ENCODE measurements at places on chromosomes 4 and X.

- DNase-seq: no peak
Measured at GRCh38 chrX:101395789-101396188, 5.0 kb downstream of the RPL36A start.

DNA sequence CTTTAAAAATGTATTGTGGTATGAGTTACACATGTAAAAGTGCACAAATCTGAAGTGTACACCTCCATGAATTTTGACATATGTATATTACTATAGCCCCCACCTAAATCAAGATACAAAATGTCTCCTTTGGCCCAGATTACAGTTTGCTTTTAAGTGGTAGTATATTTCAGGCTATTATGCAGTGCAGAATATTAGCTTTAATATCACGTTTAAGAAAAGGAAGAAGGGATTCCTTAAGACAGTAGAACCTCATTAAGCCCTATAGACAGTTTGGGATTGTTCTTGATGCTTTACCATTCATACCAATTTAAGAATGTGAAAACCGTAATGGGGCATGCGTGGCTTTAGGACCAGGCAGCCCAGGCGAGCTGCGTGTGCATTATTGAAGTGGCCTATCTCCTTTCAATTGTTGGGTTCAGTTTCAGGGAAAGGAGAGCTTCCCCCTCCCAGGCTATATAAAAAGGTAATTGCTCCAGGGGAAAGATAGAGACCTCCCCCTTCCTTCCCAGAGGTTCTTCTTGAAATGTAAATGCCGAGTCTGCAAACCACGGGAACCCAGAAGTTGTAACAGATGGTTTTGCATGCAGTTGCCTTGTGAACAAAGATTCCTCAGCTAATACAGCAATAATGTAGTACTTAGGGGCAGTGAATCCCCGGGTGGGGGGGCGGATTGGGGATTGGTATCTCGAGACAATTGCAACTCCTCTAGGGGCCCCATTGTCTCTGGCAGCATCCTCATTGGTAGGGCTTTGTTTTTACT, 106.1 kb downstream of the UCHL1 start:
- no peak for DNase-seq

GRCh38 chr4:106585915-106586349, 217.4 kb upstream of the GIMD1 start:
- DNase-seq: no peak

DNA sequence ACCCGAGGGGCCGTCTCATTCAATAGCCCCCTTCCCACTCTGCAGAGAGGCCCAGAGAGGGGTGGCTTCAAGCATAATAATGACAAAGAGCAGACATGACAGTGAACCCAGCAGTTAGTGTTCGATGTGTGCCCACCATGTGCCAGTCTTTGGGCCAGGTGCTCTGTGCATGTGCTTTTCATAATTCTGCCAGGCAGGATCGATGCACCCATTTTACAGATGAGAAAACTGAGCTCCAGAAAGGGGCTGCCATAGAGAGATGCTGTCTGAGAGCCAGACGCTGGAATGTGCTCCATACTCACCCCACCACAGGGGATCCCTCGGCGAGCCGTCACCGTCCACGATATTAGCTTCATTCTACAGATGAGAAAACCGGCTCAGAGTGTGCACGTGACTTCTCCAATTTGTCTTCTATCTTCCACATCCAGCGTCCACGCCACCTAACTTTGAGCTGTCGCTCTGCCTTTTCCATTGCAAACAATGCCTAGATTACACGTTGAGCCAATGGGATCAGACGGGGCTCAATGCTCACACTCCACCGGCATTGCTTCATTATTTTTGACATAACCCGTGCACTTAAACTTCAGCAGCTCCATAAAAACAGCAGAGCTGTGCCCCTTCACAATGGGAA, 8.2 kb downstream of the ADRA2C start:
- no peak for DNase-seq

- no peak for DNase-seq
Measured at GRCh38 chr4:130574215-130574614, 1478.3 kb downstream of the C4orf33 start.

GRCh38 chr4:36310216-36310615, 28.8 kb downstream of the DTHD1 start:
- DNase-seq: no peak

GRCh38 chrX:141619336-141619735, 29.8 kb downstream of the SPANXA2 start:
- no peak for DNase-seq

DNA sequence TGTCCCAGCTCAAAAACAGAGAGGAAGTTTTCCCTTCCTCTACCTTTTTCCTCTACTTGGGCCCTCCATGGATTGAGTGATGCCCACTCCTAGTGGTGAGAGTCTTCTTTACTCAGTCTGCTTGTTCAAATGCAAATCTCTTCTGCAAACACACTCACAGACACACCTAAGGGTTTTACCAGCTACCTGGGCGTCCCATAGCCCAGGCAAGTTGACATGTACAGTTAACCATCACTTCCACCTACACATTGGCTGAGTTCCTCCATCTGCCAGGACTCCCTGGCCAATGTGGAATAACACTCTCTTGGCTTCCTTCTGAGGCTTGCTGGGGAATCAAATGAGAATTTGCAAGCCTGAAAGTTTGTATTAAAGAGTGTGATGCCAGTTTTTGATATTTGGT, 45.7 kb upstream of the DHRSX start:
- DNase-seq: no peak

DNA sequence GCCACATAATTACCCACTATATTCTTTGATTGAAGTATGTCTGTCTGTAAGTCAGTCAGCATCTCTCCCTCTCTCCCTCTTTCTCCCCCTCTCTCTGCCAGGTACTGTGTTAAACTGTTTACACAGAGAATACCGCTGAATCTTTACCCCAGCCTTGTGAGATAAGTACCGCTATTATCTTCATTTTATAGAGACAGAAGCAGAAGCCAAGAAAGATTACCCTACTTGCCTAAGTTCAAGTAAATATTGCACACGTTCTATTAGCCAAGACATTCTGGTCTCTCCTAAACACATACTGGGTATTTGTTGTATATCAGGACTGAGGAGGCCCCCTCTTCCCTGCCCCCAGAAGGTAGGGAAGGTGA, 695 bp upstream of the GPR101 start:
- no peak for DNase-seq

GRCh38 chrX:15059474-15059873, 186.3 kb downstream of the MOSPD2 start:
- DNase-seq: no peak

DNA sequence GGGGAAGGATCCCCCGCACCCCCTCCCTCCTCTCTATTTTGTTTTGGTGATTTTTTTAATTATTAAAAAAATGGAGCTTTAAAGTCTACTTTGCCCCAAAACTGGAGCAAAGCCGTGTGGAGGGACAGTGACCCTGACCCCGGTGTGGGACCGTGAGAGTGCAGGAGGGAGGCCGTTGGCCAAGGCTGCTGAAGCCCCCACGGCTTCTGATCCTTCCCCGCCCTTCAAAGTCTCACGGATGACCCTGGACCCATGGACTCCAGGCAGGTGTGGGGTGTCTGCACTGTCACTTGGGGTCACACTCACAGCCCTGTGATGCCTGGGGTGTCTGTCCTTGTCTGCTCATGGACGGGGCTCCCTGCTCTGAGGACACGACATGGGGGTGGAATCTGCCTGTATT, 133.3 kb downstream of the CPZ start:
- peak; percentile 10 for DNase-seq

Measured in stimulated activated CD8-positive, alpha-beta memory T cell treated with anti-CD3 and anti-CD28 coated beads, Interleukin-4, amount 100 ng/mL, for 48 hours (primary cell).